Daoy (cell line): ENCODE measurements at places on chromosomes 2 and 18. TPM values are rescaled to one million over a fixed set of nuclear protein-coding genes. Genes with fewer than 3 reads are reported as not detected.

GRCh38 chr18:8705961-8706790 lies 820 bp downstream of the MTCL1 start:
- DNase-seq = peak; percentile 15

ZFAND2B gene
- total RNA-seq = 31.2 and 32.3 TPM in 2 replicates

- no peak for DNase-seq
Measured at GRCh38 chr2:2919026-2919425, 458.6 kb downstream of the EIPR1 start.

GRHL1 gene
- 2.2 TPM in 2 replicates for total RNA-seq

DNA sequence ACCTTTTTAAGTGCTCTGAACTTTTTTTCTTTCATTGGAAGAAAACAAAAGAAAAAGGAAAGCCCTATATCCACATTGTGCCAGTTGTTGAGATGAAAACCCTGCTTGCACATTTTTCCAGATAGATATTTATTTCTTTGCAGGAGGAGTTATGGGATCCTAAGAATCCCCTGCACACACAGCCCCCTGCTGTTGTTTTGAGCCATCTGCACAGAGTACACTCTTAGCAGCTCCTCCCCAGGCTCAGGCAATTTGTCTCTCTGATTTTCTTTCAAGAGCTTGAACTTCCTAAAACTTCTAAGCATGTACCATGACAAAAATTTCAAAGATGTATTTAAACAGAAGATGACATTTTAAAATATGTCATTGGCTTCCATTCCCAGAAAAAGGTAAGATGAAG lies 436.9 kb downstream of the METTL4 start:
- DNase-seq = no peak

- no peak for DNase-seq
Measured at GRCh38 chr18:8507361-8507760, 101.9 kb upstream of the RAB12 start.

DNA sequence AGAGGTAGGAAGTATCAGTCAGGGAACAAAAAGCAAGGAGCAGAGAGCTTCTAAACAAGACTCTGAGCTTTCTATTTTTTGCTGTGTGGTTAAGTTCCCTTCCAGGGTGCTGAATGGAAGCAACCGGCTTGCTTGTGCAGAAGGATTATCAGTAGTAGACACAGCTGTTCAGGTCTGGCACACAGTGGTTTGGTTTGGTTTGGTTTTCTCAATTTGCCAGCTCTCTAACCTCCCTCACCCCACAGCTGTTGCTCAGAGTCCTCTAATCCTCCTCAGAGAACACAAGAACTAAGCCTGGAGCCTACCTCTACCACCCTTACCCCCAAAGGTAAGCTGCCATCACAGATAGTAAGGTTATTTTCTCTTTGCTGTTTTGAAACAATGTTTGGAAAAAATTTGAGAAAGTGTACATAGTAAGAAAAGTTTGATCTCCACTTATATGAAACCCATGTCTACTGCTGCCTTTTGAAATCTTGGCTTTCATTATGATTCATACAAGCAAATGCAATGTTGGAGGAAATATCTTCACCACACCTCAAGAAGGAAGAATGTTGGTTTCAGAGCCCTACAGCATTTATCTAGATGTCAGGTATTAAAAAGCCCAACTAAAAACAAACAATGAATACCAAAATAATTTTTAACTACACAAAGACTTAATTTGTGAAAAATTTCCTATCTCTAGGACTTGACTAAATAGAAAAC lies 255.3 kb downstream of the NR4A2 start:
- DNase-seq = no peak

RAMP1 gene
- total RNA-seq = 12.9 and 13.4 TPM in 2 replicates

CPO gene
- total RNA-seq = not detected in 2 replicates

- no peak for DNase-seq
Measured at GRCh38 chr2:3121601-3122000, 256.0 kb downstream of the EIPR1 start.

GRCh38 chr2:148459377-148459778 lies 185.2 kb upstream of the EPC2 start:
- DNase-seq = no peak

DNA sequence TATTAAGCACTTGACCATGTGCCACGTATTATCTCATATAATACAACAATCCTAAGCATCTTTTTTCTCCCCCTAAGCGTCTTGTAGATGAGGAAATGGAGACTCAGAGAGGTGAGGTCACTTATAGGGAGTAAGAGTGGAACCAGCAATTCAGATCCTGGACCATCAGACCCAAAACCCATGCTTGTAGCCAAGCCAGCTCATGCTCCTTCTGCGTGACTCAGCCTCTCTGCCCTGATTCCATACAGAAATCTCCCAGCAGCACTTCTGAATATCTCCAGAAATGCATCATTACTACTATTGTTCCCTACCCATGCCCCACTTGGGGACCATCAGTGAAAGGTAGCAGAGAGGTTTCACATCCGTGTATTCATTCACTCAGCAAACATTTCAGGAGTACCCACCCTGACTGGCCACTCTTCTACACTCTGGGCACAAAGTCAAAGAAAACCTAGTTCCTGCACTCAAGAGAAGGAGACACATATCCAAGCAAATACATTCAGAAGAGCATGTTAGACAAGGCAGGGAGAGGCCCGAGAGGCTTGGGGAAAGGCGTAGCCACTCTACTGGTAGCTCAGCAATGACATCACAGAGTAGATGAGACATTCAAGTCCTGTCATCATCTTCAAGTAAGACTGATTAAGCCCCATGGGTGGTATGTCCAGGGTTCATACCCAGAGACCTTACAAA lies 141.9 kb downstream of the MTCL1 start:
- DNase-seq = no peak

DNAJC5G gene
- total RNA-seq = not detected in 2 replicates

PUS10 gene
- 5.9 and 8.5 TPM in 2 replicates for total RNA-seq

HOXD12 gene
- total RNA-seq = 0.46 TPM in 1 of 2 replicates, not detected in the other

DNA sequence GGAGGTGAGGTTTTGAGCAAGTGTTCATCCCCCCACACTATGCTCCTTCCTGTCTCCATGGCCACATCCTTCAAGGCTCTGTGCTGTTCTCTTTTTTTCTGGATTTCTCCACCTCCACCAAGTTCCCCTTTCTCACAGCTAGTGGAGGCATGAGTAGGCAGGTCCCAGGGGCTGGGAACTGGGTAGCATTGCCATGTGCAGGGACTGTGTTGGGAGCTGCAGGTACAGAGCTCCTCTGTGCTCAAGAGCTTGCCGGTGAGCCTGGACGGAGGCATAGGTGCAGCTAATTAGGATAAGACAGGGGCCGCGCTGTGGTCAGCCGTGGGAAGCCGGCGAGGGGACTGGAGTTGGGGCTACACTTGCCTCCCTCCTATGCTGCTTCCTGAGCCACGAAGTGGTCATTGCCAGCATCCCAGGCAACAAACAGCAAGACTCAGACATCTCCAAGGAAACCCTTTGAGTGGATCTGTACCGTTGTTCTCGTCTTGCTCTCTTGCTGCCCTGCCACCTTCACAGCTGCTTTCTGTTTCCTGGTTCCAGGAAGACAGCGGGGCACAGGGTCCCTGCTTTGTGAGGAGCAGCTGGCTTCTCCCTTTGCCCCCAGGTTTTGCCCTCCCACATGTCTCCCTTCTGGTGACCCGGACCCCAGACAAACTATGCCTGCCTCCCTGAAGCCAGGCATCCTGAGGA lies 36.9 kb downstream of the ATOH8 start:
- no peak for DNase-seq

- DNase-seq = peak; percentile 82
Measured at GRCh38 chr2:68319398-68320117, at the start of gene CNRIP1. CNRIP1 (minus strand) TSS chr2:68319949; CDS start chr2:68319400, 549 bp downstream.

DNA sequence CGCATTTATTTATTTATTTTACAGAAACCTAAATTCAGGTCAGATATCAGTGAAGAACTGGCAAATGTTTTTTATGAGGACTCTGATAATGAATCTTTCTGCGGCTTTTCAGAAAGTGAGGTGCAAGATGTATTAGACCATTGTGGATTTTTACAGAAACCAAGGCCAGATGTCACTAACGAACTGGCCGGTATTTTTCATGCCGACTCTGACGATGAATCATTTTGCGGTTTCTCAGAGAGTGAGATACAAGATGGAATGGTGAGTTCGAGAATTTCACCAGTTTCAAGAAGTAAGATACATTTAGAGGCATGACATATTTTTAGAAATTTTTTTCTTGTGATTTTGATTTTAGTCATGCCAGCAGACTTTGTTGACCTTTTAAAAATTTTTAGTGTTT lies 4.6 kb downstream of the CDCA7 start:
- peak; percentile 80 for DNase-seq

DNA sequence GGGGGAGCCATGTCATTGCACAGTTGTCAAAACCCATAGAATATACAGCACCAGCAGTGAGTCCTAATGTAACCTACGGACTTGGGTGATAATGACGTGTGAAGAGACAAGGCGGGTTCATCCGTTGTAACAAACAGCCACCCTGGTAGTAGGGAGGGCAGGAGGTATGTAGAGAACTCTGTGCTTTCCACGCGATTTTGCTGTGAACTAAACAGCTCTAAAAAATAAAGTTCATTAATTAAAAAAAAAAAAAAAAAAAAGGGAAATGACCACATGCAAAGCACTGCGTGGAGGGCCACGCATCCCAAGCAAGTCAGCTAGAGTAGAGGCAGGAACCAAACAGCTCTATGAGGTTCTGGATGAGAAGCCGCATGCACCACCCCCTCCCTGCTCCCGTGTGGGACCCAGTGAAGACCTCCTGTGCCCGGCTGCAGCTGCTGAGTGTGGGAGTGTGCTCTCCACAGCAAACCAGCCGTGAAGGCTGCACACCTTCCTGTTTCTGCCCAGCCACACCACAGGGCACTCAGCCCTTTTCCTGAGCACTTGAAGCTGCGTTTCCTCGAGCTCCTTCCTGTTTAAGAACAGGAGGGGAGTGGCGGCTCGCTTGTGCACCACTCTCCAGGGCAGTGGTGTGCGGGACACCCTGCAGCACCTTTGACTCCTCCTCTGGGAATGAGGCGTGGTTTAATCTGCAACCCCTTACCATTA lies 65.6 kb downstream of the ODC1 start:
- peak; percentile 48 for DNase-seq

GRCh38 chr2:24893934-24894333 lies 26.1 kb downstream of the ADCY3 start:
- no peak for DNase-seq

DNA sequence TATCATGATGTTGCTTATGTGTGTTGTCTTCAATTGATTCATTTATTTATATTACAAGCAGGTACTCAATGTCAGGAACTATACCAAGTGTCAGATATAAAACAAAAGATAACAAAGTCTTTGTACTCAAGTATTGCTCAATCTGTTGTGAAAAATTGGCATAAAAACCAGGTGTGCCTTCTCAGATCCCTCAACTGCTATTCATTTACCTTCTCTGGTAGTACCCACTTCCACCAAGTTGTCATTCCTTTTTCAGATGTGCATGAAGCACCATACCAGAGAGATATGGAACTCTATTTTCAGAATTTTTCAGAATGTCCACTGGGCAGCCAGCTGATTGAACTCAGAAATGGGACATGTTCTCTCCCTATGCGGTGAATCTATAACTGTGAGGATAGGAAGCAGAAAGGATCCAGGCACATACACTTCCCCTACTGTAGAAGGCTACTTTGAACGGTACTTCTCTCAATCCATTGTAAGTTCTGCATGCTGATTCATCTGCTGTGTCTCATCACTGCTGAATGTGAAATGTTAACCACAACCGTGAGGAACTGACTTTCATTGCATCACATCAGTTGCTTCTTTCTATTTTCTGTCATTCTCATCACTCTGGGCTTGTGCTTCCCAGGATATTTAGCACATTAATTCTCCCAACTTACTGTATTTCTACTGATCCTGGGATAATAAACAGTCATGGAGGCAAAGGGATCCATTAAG lies 1621.3 kb downstream of the SUCLG1 start:
- DNase-seq = no peak

- no peak for DNase-seq
Measured at GRCh38 chr2:221503965-221504364, 68.1 kb downstream of the EPHA4 start.

CLEC4F gene
- total RNA-seq = not detected in 2 replicates

DNA sequence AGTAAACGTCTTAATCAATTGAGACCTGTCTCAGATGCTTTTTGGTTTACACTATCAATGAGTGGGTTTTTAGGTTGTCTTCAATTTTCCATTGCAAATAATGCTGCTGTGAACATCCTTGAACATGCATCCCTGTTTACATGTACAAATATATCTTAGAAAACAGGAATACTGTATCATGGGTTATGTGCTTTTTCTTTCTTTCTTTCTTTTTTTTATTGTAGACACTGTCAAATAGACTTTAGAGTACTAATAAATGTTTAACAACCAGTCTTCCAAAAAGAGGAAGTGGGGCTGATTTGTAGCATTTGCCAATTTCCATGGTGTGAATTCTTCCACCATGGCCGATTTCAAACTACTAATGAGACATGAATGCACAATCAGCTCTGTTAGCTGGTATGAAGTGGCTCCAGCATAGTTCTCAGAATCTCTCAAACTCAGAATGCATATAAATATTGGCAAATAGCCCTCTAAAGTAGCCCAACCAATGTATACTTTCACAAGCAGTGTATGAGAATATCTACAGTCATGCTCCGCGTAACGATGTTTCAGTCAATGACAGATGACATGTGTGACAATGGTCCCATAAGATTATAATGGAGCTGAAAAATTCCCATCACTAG lies 50.3 kb upstream of the B3GNT2 start:
- DNase-seq = no peak
